ENCODE measurements at places on chromosomes 5 and 9. TPM values are rescaled to one million over a fixed set of nuclear protein-coding genes. Genes with fewer than 3 reads are reported as not detected.

The N4BP3 gene
- 0.98 TPM for total RNA-seq

The MEIKIN gene
- total RNA-seq: not detected

The IDNK gene
- total RNA-seq: 6.4 TPM

The SPATA31C1 gene
- total RNA-seq: not detected

The GPR150 gene
- 0.07 TPM for total RNA-seq

The TRPM3 gene
- total RNA-seq: not detected

The NR6A1 gene
- total RNA-seq: 1.4 TPM

The THBS4 gene
- total RNA-seq: 0.06 TPM

The TIGD6 gene
- 6.1 TPM for total RNA-seq

The FBP2 gene
- total RNA-seq: not detected

The COL5A1 gene
- total RNA-seq: 46.9 TPM

The CD180 gene
- not detected for total RNA-seq

The TLE4 gene
- total RNA-seq: 13.8 TPM

The MAP1B gene
- total RNA-seq: 55.9 TPM

The S1PR3 gene
- total RNA-seq: 93.6 TPM

The RPP25L gene
- total RNA-seq: 45.9 TPM

The CAMK2A gene
- total RNA-seq: 0.69 TPM

The TEK gene
- total RNA-seq: 0.15 TPM

The RUSC2 gene
- 30.2 TPM for total RNA-seq

The GGTA1 gene
- not detected for total RNA-seq

The NPR3 gene
- total RNA-seq: 14.7 TPM

The CXXC5 gene
- total RNA-seq: 17.6 TPM

The PDZD2 gene
- 0.42 TPM for total RNA-seq

The MOB3B gene
- 11.9 TPM for total RNA-seq

The EGFLAM gene
- 0.39 TPM for total RNA-seq

The AGXT2 gene
- total RNA-seq: not detected

Measured in A549 treated with AZD2906 at 1 μM for 4 hours (cell line).